Stimulated activated naive CD4-positive, alpha-beta T cell (primary cell): ENCODE measurements at places on chromosomes 11 and 22.

GRCh38 chr22:26692215-26692614 lies 34.8 kb downstream of the MIAT start:
- DNase-seq: no peak

DNA sequence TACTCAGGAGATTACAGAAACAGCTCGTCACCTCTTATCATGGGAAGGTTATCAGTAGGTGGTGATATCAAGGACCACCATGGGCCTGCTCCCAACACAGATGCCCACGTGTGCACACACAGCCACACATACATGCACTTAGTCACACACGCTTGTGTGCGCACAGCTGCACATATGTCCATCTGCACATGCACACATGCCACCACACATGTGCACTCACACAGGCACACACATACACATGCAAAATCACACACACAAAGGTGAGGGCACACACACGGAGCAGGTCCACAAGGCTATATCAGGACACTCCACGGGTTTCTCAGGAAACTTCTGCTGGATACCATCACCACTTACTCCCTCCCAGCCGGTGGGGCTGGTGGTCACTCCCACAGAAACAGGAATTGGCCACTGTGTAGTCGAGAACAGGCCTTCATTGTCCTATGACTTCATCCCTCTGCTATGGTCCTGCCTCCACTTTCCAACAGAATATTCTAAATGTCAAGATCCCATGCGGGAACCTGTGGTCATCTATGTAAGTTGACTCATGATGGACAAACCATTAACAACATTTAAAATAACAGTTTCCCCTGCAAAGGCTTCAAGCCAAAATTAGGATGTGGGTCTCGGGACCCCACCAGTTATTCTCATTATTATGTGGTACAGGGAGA lies 2.2 kb downstream of the C11orf24 start:
- no peak for DNase-seq

GRCh38 chr11:118078911-118079411 lies 2.1 kb downstream of the TMPRSS4 start:
- no peak for DNase-seq

- DNase-seq: no peak
Observed at GRCh38 chr11:16792426-16792825, 54.0 kb downstream of the C11orf58 start.

DNA sequence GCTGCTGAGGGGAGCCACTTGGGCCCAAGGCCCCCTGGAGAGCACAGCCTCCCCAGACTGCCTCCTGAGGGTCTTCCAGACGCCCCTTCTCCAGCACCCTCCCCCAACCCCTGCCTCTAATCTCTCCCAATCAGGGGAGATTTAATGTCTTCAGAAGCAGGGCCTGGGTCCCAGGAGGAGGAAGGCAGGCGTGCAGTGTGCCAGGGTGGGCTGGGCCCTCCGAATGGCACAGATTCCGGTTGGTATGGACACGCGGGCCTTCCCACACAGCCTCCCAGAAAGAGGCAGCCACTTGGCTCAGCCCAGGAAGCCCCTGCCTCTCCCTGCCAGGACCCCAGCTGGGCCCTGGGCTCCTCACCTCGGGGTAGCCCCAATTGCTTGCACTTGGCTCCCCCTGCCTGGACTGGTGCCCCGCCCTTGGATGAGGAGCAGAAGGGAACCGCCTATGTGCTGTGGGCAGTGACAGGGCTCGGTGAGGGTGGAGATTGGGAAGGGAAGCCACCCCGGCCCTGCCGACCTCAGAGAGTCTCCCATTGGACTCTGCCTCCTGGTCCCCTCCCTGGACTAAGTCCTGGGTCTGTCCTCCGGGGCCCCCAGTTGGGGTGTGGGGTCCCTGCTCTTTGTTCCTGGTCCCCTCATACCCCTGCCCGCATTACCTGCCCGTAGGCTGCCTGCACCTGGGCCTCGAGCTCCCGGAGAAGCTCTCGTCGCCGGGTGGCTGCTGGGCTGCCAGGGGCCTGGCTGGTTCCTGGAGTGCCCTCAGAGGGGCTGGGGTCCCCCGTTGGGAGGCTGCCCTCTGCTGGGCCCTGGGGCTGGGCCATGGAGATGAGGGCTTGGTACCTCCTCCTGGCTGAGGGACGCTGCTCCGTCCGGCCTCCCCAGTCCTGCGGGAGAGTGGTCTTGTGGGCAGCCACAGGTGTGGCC lies 572 bp upstream of the CABP2 start:
- no peak for DNase-seq

DNA sequence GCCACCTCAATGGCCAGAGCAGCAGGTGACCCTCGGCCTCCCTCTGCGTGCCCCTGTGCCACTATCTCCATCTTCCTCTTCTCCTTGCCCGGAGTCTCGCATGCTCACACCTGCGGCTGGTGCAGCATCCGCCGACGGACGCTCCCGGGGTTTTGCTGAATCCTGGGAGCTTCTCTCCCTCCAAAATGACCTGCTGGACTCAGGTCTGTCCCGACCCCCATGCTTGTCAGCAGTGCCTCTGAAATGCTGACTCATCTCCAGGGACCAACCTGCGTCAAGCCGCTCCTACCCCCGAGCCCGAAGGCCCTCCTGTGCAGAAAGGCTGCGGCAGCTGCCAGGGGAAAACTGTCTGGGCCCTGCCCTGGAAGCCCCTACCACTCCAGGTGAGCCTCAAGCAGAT lies 58.4 kb downstream of the CELSR1 start:
- no peak for DNase-seq
